Posterior cingulate gyrus (tissue), 11 donors: ENCODE measurements at places on chromosomes 3 and 15.

GRCh38 chr15:68818066-68818768 is 2.5 kb downstream of the ANP32A start:
- DNase-seq, result peak; percentile 93

DNA sequence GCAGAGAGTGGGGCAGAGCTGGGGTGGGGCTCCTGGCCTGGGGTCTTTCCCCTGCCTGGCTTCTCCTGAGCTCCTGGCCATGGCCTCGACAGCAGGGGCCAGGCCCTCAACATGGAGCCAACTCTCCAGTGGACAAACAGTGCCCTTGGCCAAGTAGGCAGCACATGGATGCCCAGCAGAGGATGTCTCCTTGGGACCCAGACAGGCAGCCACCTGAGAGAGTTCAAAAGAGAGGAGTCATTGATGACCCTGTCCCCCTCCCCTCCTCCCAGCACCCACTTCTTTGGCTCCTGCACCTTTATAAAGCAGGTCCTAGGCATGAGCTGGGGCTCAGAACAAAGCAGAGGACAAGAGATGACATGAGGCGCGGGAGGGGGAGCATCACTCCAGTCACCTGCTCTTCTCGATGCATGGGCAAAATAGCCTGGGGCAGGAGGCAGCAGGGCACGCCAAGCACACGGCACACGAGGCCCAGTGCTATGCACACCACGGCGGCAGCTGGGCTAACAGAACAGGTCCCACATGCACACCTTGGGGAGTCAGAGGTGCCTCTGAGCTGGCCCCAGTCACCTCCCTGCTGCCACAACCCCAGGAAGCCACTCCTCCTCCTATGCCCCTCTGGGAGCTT is 27.4 kb downstream of the SHISA5 start:
- DNase-seq, result peak; percentile 59

DNA sequence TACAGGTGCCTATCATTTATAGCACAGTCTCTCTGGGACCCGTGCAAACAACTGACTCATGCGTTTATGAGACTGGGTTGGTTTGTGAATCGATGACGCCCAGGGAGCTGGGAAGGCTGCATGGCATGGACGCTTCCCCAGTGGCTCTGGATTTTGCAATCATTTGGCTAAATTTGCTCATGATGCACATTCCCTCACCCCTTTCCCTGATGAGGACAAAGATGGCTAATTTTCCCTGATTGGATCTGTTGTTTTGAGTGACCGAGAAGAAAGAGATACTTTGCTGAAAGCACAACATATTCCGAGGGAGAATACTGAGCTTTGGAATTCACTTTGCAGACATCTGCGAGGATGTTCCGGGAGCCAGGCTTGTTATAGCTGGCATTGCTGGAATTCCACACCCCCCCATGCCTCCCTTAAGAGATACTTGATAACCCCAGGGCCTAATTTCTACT is 51.1 kb downstream of the CGNL1 start:
- peak; percentile 24 for DNase-seq

- no peak for DNase-seq
Measured at GRCh38 chr15:61720197-61720704, 340.0 kb downstream of the VPS13C start.

- no peak for DNase-seq
Measured at GRCh38 chr15:63597038-63597790, at the start of gene FBXL22. Gene FBXL22 (plus strand): TSS chr15:63597387. CDS start chr15:63597393, 6 bp downstream.

- no peak for DNase-seq
Measured at GRCh38 chr3:59818033-59818918, 768.5 kb upstream of the CFAP20DC start.

GRCh38 chr3:11985866-11986265 is 18.3 kb upstream of the SYN2 start:
- DNase-seq, result no peak

DNA sequence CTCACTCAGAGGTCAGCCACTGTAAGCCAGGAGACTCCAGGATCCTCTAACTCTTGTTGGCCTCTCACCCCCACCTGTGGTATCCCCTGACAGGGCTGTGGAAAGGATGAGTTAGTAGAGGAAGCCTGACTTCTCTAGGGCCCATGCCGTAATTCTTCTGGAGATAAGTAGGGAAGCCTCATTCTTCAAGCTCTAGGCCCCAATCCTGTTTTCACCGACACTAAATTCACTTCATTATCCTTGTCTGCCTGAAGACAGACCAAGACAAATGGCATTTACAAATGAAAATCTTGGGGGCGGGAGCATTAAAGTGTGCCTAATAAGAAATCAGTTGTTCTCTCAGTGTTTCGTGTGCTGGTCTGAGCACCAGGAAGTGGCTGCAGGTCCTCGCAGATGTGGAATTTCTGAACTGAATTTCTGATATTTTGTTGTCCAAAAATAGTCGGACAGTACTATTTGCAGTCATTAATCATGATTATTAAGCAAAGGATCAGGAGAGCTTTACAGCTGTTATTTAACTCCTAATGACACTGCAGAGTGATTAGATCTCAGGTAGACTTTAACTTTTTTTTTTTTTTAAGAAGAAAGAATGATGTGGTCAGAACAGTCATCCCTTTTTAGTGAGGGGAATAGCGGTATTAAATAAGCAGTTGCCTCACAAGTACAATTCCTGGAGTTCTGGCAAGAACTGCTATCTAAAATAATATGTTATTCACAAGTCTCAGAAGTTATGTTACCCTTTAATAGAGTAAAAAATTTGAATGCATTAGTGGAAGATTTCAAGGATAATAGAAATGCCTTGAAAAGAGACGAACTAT is 58.4 kb downstream of the RBMS3 start:
- no peak for DNase-seq

DNA sequence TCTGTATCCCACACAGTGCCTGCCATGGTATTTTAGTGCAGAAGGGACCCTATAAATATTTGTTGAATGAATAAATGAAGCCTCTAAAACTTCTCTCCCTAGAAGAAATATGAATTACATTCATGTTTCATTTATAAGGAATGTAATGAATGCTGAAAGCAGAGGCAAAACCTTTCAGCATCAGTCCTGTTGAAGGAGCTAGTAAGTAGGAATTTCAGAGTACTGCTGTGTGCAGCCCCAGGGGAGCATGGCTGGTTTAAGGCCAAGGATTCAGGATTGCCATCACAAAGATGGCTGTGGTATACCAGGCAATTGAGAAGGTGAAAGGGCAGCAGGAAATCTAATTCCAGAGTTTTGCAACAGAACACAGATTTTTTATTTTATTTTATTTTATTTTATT is 1131.4 kb downstream of the IGSF11 start:
- DNase-seq, result no peak

DNA sequence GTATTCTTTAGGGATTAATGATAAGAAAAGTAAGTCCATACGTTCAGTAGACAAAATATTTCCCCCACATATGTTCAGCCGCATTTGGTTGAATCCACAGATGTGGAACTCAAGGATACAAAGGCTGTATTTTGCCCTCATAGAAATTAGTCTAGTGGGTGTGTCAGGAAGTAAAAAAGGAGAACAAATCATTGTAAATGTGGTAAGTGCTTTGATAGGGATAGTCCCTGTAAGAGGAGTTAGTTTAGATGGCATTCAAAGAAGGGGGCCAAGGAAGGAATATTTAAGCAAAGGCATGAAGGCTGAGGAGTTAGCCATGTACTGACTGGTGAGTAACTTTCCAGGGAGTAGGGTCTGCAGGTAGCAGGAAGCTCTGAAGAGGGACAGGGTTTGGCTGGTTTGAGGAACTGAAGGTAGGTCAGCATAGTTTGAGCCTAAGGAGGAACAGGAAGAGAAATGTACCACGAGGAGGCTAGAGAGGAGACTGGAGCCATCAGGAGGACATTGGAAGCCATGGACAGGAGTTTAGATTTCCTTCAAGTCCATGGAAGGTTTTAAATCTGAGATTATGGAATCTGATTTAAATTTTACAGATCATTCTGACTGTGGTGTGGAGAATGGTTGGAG is 98.8 kb downstream of the MME start:
- DNase-seq, result no peak

GRCh38 chr3:18526667-18527066 is 101.5 kb upstream of the SATB1 start:
- DNase-seq, result no peak

DNA sequence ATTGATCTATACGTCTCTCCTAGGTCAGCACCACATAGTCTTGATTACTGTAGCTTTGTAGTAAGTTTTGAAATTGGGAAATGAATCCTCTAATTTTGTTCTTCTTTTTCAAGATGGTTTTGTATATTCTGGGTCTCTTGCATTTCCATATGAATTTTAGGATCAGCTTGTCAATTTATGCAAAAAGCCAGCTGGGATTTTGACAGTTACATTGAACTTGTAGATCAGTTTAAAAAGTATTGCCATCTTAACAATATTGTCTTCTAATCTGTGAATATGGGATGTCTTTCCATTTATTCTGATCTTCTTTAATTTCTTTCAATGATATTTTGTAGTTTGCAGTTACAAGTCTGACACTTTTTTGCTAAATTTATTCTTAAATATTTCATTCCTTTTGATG is 5.6 kb upstream of the PRR23E start:
- no peak for DNase-seq

- no peak for DNase-seq
Measured at GRCh38 chr3:184466413-184466960, 86.6 kb downstream of the CHRD start.

GRCh38 chr3:166472015-166472414 is 634.8 kb upstream of the BCHE start:
- DNase-seq, result no peak

DNA sequence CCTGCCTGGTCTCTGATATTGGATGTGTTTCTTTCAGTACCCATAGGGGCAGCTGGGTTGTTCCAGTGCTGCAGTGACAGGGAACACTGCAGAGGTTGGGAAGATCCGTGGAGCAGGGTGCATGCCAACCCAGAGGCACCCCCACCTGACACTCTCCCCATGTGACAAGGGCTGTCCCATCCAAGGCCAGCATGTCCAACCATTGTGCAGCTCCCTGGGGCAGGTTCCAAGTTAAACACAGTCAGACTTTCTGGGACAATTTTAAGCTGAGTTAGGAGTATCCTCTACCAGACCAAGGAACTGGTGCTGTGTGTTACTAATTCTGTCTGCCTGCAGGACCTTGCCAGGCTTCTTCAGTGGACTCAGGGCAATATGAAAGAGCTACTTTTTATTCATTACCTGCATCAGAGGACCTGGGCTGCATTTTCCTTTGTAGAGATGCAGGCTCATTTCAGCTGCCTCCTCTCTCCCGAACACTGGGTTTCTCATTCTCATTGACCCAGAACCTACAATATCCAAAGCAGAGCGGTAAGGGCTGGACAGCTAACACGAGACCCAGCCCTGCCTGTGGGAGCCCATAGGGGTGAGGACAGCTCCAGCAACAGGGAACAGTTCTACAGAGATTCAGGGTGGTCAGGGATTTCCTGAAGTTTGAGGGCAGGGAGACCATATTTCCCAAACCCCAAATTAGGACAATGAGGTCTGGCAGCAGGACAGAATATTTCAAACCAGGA is 72.7 kb downstream of the SPSB4 start:
- DNase-seq, result no peak

GRCh38 chr3:157110761-157111278 is 49.1 kb downstream of the CCNL1 start:
- no peak for DNase-seq

DNA sequence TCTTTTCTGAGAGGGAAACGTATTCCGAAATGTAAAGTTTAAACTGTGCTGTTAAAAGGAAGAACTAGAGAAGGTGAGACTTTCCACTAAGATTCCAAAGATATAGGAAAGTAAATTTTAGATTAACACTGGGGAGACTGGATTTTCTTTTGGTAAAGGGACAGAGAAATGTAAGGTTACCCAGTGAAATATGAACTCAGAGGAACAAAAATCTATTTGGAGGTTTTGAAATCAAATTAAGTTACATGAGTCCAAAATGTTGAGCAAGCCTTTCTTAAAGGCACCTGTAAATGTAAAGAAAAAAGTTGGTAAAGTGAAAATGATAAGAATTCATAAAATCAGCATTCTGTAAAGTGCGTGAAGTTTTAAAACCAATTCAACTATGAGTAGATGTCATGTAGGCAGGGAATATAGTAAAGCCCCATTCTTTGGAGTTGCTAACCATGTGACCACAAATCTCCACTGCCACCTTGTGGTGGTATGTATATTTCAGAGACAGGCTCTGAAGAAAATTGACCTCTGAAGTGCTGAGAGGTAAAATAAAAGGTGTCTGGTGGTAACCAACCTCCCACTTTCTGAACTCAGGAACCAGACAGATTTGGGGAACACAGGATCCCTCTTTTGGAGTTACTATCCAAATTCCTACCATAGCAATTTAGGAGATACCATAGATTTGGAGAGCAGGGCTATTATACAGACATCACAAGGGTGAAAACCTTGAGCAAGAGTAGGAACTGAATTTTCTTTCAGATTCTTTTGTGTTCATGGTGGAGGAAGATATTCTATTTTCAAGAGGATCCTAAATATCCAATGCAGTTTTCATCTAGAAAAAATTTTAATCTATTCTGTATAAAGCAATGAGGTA is 215.3 kb downstream of the ROBO2 start:
- DNase-seq, result peak; percentile 26

DNA sequence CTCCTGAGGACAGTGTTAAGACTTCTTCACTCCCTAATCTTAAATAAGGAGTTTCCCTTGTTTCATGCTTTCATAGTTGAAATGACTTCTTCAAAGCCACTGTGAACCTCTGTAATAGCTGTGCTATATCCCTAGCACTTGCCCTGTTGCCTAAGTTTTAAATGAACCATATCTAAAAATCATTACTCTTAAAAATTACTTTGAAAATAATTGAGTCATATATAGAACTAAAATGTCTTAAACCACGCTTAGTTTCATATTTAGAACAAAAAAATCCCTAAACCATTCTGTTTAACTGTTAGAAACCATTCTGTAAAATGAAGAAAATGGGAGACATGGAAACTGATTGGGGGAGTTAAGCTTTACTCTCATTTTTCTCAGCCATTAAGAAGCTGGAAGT is 29.8 kb downstream of the DNAJC19 start:
- DNase-seq, result no peak

GRCh38 chr15:87645723-87646122 is 610.8 kb downstream of the NTRK3 start:
- no peak for DNase-seq

DNA sequence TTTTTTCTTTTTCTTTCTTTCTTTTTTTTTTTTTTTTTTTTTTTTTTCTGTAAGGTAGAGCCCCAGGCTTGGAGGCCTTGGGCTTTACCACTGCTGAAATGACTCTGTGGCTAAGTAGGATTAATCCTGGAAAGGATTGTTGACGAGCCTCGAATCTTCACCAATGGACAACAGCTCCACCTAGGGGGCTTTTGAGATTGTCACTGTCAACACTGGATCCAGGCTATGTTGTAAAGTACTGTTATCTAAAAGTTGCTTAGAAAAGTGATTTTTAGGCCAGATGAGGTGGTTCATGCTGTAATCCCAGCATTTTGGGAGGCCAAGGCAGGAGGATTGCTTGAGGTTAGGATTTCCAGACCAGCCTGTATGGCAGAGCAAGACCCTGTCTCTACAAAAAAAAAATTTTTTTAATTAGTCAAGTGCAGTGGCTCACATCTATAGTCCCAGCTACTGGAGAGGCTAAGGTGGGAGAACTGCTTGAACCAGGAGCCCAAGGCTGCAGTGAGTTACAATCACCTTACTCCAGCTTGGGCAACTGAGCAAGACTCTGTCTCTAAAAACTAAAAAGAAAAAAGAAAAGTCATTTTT is 41.6 kb downstream of the KLHL18 start:
- peak; percentile 55 for DNase-seq

GRCh38 chr3:37864904-37865303 is 3.2 kb downstream of the CTDSPL start:
- no peak for DNase-seq

GRCh38 chr3:128482175-128482574 is 10.8 kb downstream of the GATA2 start:
- no peak for DNase-seq

GRCh38 chr3:117708601-117709000 is 999.0 kb downstream of the TUSC7 start:
- DNase-seq, result no peak

GRCh38 chr3:148319161-148319915 is 378.4 kb upstream of the AGTR1 start:
- DNase-seq, result no peak
